Large intestine (tissue), 12 donors: ENCODE measurements at places on chromosomes 7 and 10.

- DNase-seq, result no peak
These were observed 7.6 kb upstream of the ADO start for GRCh38 chr10:62796896-62797295.

DNA sequence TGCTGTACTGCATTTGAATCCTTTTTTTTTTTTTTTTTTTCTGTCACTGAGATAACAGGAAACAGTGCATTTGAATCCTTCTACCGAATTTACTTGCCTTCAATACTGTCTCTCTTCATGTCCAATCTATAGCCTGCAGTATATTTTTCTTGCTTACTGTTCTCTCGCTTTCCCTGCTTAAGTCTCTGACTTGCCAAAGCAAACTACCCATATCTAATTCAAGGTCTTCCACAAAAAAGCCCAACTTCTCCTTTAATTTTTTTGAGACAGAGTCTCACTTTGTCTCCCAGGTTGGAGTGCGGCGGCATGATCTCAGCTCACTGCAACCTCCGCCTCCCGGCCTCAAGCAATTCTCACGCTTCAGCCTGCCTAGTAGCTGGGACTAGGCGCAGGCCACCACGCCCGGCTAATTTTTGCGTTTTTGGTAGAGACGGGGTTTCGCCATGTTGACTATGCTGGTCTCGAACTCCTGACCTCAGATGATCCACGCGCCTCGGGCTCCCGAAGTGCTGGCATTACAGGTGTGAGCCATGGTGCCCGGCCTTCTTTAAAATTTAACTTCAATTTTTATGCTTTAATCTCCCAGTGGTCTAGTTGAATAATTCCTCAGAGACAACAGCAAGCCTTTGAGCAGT lies 882 bp downstream of the PDCD11 start:
- no peak for DNase-seq

- no peak for DNase-seq
These were observed 39.3 kb upstream of the DUSP5 start for GRCh38 chr10:110458266-110458920.

GRCh38 chr7:20208651-20209307 lies 8.4 kb downstream of the MACC1 start:
- no peak for DNase-seq

- no peak for DNase-seq
These were observed 2.3 kb upstream of the LRRC72 start for GRCh38 chr7:16524332-16524731.

DNA sequence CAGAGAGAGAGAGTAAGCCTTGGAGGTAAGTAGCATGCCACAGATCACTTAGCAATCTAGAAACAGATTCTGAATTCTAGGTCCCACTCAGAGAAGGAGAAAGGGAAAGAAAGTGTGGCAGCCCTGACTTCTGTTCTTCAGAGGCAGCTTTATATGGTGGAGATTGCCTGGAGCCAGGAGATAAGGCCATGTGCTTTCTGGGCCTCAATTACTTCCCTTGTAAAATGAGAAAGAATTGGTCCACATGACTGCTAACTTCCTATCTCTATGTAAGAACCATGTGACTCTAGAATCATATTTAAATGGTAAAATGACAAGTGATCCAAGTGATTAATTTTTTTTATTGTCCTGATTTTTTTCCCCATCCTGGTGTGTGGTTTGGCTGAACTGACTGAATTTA lies 64.1 kb downstream of the HHEX start:
- no peak for DNase-seq

- DNase-seq, result no peak
These were observed 110.1 kb upstream of the KLF6 start for GRCh38 chr10:3895045-3895631.

DNA sequence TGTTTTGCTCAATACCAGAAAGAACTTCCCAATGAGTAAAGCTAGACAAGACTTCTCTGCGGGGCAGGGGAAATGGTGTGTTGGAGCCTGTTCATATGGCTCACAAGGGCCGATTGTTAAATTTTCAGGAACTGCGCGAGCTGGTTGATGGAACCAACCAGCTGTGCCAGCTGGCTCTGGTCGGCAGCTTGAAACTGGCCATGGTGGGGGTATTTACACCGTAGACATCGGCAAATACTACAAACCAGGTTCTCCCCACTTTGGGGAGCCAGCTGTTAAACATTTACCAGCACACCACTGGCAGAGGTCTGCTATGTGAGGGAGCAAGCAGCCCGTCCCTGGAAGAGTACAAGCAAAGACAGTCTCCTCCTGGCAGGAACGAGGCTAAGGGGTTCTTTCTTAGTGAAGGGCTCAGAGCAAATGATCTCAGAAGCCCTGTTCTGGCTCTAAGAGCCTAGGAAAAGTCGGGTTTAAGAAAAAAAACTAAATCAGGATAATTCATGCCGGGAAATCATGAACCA lies 8.8 kb upstream of the ZMIZ1 start:
- DNase-seq, result no peak

- no peak for DNase-seq
These were observed 5.0 kb downstream of the GPER1 start for GRCh38 chr7:1092806-1093501.

DNA sequence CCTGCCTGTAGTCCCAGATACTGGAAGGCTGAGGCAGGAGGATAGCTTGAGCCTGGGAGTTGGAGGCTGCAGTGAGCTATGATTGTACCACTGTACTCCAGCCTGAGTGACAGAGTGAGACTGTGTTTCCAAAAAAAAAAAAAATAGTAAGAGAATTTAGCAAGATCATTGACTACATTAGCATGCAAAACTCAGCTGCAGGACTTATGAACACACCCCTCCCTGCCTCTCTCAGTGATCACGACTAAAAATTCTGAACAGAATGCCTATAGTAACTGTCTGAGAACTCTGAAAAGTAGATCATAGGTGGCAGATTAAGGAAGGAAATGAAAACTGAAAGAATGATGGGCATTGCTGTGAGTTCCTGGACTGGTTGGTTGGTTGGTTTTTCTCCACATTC lies 50.5 kb downstream of the MYL10 start:
- DNase-seq, result no peak

- DNase-seq, result no peak
These were observed 31.9 kb downstream of the FAM107B start for GRCh38 chr10:14742815-14743214.

- no peak for DNase-seq
These were observed 356.3 kb downstream of the DNAJB6 start for GRCh38 chr7:157693071-157693520.

DNA sequence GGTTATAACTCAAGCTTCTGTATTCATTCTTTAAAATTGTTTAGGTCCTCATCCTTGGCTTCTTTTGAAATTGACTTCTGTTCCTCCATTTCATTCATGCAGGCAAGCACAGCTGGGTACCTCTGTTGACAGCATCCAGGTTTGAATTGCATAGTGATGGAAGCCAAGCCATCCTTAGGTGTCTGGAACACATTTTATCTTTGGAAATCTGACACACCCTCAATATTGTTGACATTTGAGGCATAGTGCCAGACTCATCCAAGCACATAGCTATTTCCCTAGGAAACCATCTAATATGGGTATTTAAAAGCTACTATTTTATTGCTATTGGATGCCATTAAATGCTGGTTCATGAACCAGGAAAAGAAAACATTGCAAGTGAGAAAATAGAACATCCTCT lies 142.1 kb upstream of the PTPRZ1 start:
- no peak for DNase-seq

- no peak for DNase-seq
These were observed 190.3 kb downstream of the COBL start for GRCh38 chr7:51126324-51126723.

GRCh38 chr7:155331396-155331795 lies 33.7 kb downstream of the INSIG1 start:
- no peak for DNase-seq

- DNase-seq, result peak; percentile 65
These were observed 15.5 kb downstream of the AOAH start for GRCh38 chr7:36708767-36709166.

GRCh38 chr10:10038348-10038747 lies 979.3 kb upstream of the CELF2 start:
- no peak for DNase-seq

GRCh38 chr7:141979568-141979967 lies 6.0 kb upstream of the TAS2R38 start:
- DNase-seq, result no peak

- DNase-seq, result no peak
These were observed 625.6 kb downstream of the SUGCT start for GRCh38 chr7:40760293-40760964.
